ENCODE measurements at places on chromosomes 11 and 22.

DNA sequence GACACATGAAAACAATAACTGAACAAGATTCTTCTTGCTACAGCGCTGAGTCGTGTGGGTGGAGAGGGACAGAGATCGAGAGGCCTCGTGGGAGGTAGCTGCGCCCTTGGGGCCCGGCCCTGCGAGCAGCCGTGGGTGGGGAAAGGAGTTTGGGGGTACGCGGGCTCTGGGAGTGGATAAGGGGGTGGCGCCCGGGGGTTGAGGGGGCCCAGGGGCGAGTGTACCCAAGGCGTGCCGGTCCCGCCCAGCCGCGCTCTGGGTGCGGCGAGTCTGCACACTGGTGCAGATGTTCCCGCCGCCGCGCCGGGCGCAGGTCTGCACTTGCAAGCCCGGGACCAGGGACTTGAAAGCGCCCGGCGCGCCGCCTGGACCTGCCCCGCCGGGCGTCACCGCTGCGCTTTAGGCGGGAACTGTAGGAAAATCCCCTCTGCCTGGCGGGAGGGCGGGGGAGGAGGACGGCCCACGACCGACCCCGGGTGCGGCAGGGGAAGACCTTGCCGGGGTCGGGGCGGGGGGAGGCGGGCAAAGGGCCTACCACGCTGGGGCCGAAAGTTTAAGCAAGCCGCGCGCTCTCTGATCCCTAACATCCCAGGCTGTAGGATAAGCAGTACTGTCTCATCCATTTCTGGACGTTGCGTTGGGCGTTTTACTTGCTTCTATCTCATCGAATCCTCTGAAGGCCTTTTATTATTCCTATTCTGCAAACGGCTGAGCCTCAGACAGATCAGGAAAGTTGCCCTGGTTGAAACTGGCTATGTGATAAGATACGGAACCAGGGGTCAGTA lies 1.4 kb upstream of the KREMEN1 start:
- DNase-seq: peak; percentile 71

DNA sequence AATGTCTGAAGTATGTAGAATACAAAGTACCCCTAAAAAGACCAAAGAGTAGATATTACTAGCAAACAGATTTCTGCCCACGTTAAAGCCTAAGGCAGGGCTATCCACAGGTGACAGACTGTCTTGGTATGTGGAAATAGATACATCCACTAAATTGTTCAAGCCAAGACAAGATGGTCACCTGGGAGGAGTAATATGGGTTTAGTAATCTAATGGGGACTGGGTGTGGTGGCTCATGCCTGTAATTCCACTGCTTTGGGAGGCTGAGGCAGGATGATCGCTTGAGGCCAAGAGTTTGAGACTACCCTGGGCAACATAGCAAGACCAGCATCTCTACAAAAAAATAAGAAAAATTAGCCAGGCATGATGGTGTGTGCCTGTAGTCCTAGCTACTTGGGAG lies 7.5 kb downstream of the SGSM3 start:
- no peak for DNase-seq

DNA sequence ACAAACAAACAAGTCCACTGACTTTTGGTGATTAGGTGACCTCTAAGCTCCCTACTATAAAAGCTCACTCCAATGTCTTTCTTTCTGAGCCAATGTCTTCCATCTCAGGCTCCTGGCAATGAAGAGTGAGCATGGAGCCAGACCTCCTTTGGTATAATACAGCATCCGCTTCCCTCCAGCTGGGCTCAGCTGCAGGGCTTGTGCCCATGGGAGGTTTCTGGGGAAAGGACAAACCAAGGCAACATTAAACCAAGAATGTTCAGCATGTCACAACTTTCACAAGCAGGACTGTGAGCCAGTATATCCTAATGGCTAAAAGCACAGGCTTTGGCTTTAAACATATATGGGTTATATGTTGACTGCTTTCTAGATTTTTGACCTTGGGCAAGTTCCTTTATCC lies 58.8 kb downstream of the EHF start:
- DNase-seq: no peak

DNA sequence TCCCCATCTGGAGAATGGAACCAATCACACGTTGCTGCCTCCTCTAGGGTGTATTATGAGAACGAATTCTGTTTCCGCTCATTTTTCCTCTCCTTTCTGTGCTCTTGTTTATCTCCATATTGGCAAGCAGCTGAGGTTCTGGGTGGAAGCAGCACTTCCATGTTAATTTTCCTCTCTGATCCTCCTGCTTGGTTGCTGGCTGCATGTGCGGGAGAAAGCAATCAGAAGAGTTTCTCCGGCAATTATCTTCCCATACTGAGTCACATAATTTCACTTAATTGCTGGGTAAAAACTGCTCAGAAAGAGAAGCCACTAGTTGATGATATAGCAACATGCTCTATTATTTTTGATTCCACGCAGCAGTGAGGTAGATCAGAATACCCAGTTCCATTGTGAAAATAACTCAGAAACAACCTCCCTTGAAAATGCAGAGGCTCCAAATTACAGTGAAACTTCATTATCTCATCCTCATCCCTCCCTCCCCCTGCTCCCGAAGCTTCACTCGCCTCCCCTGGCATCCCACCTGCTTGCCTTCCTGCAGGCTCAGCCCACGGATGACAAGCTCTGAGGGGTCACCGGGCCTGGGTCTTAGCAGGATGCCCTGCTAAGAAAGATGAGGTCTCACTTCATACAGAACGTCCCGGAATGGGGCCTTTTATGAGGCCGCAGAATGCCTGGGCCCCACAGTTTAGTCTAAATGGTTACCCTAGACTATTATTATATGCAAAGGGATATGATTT lies 20.4 kb downstream of the FXYD6 start:
- DNase-seq: no peak

DNA sequence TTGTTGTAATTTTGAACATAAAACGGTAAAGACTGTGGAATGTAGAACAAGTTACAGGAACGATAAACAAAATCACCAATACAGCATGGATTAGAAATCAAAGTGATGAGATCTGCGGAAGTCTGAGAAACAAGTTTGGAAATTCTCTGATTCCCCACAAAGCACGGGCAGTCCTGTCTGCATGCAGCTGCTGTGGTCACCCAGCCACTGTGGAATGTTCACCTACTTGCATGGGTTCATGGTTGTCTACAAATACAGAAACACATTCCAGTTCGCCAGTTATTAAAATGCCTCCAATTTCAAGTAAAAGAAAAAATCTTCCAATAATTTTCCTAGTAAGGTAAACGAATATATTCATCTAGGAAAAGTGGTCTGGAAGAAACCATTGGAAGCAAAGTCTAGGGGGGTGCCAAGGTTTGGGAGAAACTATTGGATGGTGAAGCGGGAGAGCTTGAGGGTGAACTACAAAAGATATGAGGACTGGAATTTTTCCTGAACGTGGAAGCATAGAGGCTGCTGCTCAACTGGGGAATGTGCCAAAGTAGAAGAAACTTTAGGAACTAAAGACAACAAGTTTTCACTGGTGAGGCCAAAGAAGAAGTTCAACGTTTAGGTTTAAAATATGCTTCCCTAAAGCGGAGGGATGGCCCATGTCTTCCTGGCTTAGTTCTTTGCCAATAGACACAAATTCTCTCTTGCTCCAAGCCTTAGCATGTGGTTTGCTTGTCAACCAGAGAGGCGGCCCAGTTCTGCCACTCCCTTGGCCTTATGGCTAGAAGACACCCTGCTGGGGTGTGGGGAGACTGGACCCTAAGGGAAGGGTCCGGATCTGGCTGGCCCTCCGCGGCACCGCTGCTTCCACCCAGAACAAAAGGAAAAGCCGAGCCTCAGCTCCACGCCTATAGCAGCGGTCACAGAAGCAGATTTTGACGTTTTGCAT lies 70.2 kb downstream of the CTTN start:
- DNase-seq: no peak

DNA sequence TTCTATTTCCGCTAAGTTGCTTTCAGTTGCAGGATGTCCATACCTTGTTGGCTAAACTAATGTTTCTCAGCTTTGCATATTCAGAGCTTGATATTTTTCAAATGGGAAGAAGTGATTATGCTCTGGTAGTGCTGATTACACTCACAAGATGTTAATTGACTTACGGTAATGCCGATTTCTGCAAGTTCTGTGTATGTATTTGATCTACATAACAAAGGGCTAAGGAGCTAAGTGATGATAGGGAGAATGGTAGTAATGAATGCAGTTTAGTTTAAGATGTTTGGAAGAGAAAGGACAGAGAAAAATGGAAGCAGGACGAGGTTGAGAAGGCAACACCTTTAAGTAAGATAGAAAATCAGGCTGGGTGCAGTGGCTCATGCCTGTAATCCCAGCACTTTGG lies 61.4 kb downstream of the FAM83F start:
- no peak for DNase-seq

DNA sequence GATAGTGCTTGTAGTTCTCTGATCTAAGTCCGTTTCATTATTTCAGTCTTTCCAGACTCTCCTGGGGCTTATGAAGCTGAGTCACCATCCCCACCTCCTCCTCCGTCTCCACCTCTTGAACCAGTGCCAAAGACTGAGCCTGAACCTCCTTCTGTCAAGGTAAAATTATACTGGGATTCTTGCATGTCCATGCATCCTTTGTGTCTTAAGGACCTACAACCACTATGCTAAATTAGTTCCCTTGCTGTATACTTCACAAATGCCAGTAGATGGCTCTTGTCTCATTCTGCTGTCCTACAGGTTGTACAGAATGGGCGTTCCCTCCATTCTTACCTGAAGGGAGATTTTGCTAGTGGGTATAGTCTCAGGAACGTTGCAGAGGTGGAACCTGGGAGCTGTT lies 42.2 kb downstream of the POLD3 start:
- no peak for DNase-seq

DNA sequence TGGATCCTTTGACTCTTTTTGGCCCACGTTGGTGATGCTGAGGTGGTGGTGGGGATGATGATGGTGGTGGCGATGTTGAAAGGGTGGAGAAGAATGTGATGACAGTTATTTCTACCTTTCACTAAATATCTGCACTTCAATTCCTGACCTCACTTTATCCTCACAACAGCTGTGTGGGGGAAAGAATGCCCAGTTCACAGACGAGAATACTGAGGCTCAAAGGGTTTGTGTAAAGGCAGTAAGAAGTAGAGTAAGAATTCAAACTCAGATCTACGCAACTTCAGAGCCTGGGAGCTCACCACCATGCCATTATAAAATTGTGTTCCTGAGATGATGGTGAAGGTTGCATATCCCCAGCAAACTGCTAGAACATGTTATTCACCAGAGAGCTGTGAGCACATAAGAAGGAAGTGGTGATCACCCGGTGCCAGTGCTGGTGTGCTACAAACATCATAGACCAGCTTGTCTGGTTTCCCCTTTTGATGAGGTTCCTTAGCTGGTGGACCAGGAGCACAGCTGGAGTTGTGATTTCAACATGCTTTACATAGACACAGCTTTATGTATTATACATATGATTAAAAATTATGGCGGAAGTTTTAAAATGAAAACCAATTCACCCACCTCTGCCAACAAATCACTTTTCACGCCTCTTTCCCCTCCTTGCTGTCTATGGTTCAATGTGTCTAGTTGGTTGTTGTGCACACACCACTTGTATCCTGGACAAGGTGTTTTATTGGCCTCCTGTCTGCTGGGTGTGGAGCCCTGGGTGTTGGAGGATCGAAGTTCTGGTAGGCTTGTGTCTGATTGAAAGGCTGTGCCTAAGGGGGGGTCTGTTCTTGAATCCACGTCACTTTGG lies 6.2 kb downstream of the ST14 start:
- DNase-seq: no peak

DNA sequence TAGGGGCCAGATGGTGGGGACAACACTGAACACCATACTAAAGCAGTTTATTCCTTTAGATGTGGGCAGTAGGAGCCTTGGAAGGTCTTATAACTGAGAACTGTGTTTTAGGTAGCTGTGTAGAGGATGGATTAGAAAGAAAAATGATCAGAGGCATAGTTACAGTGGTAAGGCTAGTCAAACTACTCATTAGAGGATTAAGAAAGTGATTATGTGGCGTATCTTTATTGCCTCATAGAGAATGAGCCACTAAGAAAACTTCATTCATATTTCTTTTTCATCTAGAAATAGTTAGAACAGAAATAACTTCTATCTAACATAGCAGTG lies 155.8 kb upstream of the RASSF10 start:
- DNase-seq: no peak

All from activated CD8-positive, alpha-beta memory T cell treated with anti-CD3 and anti-CD28 coated beads, Interleukin-2, amount 50 U/mL, for 48 hours (primary cell).